ENCODE measurements at places on chromosomes 2 and 18. TPM values are rescaled to one million over a fixed set of nuclear protein-coding genes. Genes with fewer than 3 reads are reported as not detected.

- no peak overlapping the region for H3K27ac ChIP-seq
- peaks cover 4% of the 10 kb centered on the region for H3K27me3 ChIP-seq
- H3K36me3 ChIP-seq, result no peaks in the 10 kb centered on the region
- no peak overlapping the region for H3K4me3 ChIP-seq
Measured at GRCh38 chr2:8524388-8524787, 157.5 kb upstream of the ID2 start.

DNA sequence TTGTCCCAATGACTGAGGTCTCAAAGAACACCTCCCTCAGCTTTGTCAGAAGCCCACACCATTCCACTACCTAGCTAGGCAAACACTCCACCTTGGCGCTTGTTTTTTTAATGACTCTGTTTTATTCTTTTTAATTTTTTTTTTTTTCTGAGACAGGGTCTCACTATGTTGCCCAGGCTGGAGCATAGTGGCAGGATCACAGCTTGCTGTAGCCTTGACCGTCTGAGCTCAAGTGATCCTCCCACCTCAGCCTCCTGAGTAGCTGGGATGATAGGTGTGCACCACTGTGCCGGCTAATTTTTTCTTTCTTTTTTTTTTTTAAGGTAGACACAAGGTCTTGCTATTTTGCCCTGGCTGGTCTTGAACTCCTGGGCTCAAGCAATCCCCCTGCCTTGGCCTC is 101.9 kb downstream of the SLC25A12 start:
- no peak overlapping the region for H3K27ac ChIP-seq
- H3K4me3 ChIP-seq, result no peak overlapping the region
- H3K4me1 ChIP-seq, result no peaks in the 10 kb centered on the region
- no peaks in the 10 kb centered on the region for H3K27me3 ChIP-seq

- no peaks in the 10 kb centered on the region for H3K36me3 ChIP-seq
- no peak overlapping the region for H3K27ac ChIP-seq
- H3K4me1 ChIP-seq, result no peaks in the 10 kb centered on the region
- H3K4me3 ChIP-seq, result no peak overlapping the region
Measured at GRCh38 chr2:239179851-239180371, 220.9 kb downstream of the HDAC4 start.

DNA sequence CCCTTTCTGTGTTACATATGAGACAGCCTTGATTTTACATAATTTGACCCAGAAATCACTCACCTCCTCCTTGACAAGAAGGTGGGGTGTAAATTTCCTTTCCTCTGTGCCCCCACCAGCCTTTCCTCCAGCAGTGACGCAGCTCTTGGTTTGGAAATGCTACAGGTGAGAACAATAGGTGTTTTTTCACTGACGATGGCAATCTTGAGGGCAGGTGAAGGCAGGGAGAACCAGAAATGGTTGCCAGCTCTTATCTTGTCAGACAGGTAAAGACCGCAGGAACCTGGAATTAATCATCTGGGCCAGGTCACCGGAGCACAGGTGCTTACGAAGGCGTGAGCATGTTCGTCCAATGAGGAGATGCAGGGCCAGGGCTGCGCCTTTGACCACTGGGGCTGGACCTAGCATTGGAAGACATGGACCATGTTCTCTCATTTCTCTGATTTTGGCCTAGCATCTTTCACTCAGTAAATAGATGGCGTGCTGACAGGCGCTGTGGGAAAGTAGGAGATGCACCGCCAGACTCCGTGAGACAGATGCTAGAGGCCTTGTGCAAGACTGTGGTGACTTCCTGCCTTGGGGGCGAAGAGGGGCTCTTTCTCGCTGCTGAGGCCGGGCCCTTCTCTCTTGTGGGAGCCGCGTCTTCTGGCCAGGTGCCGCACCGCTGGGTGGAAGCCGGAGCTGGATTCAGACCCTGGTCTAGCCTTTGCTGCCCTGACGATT is 4.0 kb downstream of the CIDEA start:
- H3K4me1 ChIP-seq, result peaks cover 53% of the 10 kb centered on the region
- H3K36me3 ChIP-seq, result no peaks in the 10 kb centered on the region
- peaks cover 18% of the 10 kb centered on the region for H3K27me3 ChIP-seq
- H3K27ac ChIP-seq, result peak overlapping the region; percentile 51

DNA sequence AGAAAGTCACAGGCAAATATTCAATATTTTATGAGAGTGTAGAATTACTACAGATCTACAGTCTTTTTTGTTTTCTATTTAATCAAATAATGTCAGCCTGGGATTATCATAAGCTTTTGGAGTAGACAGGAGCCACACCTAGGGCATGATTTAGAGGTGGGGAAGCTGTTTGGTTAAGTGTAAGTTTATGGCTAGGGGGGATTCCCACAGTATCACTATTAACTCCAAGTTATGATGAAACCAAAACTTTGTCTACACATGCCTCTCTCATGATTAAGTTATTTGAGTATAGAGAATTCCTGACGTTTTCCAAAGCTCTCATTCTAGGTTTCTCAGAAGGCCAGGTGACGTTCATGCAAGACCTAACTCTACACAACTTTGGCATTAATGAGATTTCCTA is 2.1 kb downstream of the SERPINB10 start:
- peaks cover 13% of the 10 kb centered on the region for H3K4me1 ChIP-seq
- peak overlapping the region; percentile 43 for H3K27ac ChIP-seq
- H3K36me3 ChIP-seq, result no peaks in the 10 kb centered on the region
- DNase-seq, result peak; percentile 35

DNA sequence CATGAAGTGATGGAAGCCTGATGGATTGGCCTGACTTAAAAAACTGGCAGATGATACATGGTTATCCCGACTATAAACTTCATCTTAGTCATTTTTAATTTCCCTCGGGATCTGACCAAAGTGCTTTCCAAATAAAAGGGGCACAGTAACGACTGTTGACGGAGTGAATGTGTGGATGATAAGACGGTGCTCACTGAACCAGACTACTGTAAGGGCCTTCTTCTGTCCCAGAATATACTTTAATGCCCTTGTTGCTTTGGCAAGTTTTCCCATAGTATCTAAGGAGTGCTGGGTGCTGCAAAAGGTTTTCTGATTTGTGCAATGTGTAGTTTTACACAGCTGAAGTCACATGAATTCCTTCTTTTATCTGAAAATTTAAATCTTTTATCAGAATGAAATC is 373.5 kb downstream of the DSEL start:
- no peaks in the 10 kb centered on the region for H3K27me3 ChIP-seq
- no peaks in the 10 kb centered on the region for H3K4me1 ChIP-seq
- H3K36me3 ChIP-seq, result no peaks in the 10 kb centered on the region
- no peak overlapping the region for H3K4me3 ChIP-seq

ANKRD62 gene
- not detected for polyA plus RNA-seq

GRCh38 chr2:59182249-59182648 is 941.1 kb upstream of the FANCL start:
- H3K4me1 ChIP-seq, result no peaks in the 10 kb centered on the region
- H3K27me3 ChIP-seq, result no peaks in the 10 kb centered on the region
- H3K36me3 ChIP-seq, result no peaks in the 10 kb centered on the region

DNA sequence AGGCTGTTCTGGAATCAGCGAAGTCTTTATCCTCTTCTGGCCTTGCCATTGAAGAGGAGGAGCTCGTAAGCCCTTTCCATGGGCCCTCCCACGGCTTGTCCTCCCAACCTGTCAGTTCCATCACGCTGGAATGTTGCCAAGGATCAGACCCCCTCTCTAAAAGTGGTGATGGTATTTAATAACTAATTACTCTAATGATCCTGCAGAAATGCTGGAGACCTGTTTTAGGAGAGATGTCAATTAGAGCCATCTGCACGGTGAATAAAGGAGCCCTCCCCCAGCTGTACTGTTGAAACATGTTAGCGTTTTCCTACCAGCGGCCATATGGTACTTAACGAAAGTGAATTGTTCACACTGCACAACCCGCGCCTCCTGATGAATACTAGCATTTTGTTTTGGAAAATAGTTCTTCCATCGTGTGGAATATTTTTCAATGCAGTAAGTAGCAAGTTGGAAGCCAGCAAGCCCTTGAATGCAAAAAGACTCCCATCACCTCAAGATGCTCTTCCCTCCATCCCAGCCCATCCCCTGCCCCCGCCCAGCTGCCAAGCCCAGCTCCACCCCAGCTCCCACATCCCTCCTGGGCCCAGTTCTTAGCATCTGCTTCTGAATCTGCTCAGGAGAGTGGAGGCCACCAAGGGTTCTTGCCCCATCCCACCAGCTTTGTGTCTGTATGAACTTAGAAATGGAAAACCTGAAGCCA is 145.4 kb downstream of the KLHL29 start:
- H3K4me3 ChIP-seq, result no peak overlapping the region
- no peak for DNase-seq
- H3K27ac ChIP-seq, result no peak overlapping the region
- no peaks in the 10 kb centered on the region for H3K36me3 ChIP-seq
- no peaks in the 10 kb centered on the region for H3K27me3 ChIP-seq

KCMF1 gene
- polyA plus RNA-seq, result 111 TPM

CPO gene
- 0.25 TPM for polyA plus RNA-seq

- no peaks in the 10 kb centered on the region for H3K36me3 ChIP-seq
- no peak for DNase-seq
- no peak overlapping the region for H3K4me3 ChIP-seq
- H3K27ac ChIP-seq, result no peak overlapping the region
- no peaks in the 10 kb centered on the region for H3K4me1 ChIP-seq
Measured at GRCh38 chr2:55986700-55987440, 63.3 kb upstream of the EFEMP1 start.

- no peaks in the 10 kb centered on the region for H3K4me1 ChIP-seq
- H3K27ac ChIP-seq, result no peak overlapping the region
Measured at GRCh38 chr2:195741191-195741590, 84.2 kb downstream of the SLC39A10 start.

CYTIP gene
- polyA plus RNA-seq, result not detected

DNA sequence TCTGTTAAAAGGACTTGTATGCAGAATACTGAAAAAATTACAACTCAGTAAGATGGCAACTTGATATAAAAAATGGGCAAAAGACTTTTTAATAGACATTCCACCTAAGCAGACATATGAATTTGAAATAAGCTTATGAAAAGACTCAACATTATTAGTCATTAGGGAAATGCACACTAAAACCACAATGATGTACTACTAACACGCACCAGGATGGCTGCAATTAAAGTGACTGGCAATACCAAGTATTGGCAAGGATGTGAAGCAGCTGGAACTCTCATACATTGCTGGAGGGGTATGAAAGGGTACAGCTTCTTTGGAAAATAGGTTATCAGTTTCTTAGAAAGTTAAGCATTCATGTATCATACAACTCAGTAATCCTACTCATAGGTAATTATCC is 3.2 kb upstream of the ENOSF1 start:
- DNase-seq, result no peak
- peaks cover 13% of the 10 kb centered on the region for H3K4me1 ChIP-seq
- no peak overlapping the region for H3K27ac ChIP-seq
- H3K27me3 ChIP-seq, result no peaks in the 10 kb centered on the region

- H3K27ac ChIP-seq, result no peak overlapping the region
- H3K27me3 ChIP-seq, result no peaks in the 10 kb centered on the region
- no peak for DNase-seq
- peaks cover 31% of the 10 kb centered on the region for H3K4me1 ChIP-seq
Measured at GRCh38 chr2:216345846-216346245, 26.4 kb downstream of the MARCHF4 start.

- no peak overlapping the region for H3K4me3 ChIP-seq
- H3K27ac ChIP-seq, result no peak overlapping the region
- H3K36me3 ChIP-seq, result no peaks in the 10 kb centered on the region
- no peaks in the 10 kb centered on the region for H3K4me1 ChIP-seq
Measured at GRCh38 chr2:237276716-237277490, 137.1 kb downstream of the COL6A3 start.

UGT1A4 gene
- 2.4 TPM for polyA plus RNA-seq

DNA sequence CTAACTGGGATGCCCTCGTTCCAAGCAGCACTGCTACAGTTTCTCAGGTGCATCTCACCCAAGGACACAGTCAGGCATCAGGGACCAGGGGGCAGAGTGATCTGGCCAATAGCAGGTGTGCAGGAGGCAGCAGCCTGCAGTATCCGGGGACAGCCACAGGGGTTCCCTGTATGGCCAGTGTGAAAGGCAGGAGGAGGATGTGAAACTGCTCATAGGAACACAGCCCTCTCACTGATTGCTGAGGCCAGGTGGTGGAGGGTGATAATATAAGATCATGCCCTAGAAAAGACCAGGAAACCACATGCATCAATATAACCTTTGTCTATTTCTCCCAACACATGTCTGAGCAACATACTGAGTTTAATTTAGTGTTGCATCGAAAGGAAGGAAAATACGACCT is 112.7 kb upstream of the TACR1 start:
- H3K27me3 ChIP-seq, result peaks cover 5% of the 10 kb centered on the region
- no peaks in the 10 kb centered on the region for H3K36me3 ChIP-seq
- no peak for DNase-seq
- no peak overlapping the region for H3K4me3 ChIP-seq
- peaks cover 9% of the 10 kb centered on the region for H3K4me1 ChIP-seq

GRCh38 chr2:213246497-213247281 is 37.6 kb upstream of the SPAG16 start:
- no peaks in the 10 kb centered on the region for H3K36me3 ChIP-seq
- no peak for DNase-seq
- peaks cover 4% of the 10 kb centered on the region for H3K4me1 ChIP-seq

DNA sequence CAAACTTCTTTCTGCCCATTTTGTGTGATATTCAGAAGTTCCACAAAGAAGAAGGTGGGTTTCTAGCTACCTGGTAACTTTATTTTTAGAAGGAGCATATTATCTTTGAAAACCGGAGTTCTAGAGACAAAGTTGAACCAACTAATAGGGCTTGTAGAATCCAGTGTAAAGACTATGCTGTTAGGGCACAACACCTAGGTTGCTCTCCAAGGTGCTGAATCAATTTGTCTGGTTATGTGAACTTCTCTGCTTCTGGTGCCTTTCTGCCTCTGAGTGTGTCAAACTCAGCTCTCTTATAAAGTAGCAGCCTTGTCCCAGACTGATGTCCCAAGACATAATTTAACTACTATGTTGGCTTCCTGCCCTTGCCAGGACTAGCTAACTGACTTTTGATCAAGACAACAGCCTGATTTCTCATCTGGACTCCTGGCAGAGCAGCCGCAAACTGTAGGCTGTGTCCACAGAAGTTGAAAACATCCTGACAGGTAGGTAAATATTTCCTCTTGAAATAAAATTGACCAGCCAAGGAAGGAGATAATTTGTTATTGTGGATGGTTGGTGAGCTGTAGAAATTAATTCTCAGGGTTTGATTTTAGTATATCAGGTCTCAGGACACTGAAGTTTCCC is 119.4 kb downstream of the CYRIA start:
- H3K4me3 ChIP-seq, result no peak overlapping the region
- H3K27ac ChIP-seq, result no peak overlapping the region
- no peaks in the 10 kb centered on the region for H3K4me1 ChIP-seq
- H3K36me3 ChIP-seq, result no peaks in the 10 kb centered on the region
- H3K27me3 ChIP-seq, result no peaks in the 10 kb centered on the region

RNF144A gene
- polyA plus RNA-seq, result 1.1 TPM

DQX1 gene
- 10.2 TPM for polyA plus RNA-seq
